ENCODE measurements at places on chromosomes 6 and 20.

- DNase-seq: no peak
Measured at GRCh38 chr20:15155848-15156401, 818.5 kb upstream of the FLRT3 start.

GRCh38 chr6:17705428-17705777 lies 1.3 kb downstream of the NUP153 start:
- DNase-seq: no peak

DNA sequence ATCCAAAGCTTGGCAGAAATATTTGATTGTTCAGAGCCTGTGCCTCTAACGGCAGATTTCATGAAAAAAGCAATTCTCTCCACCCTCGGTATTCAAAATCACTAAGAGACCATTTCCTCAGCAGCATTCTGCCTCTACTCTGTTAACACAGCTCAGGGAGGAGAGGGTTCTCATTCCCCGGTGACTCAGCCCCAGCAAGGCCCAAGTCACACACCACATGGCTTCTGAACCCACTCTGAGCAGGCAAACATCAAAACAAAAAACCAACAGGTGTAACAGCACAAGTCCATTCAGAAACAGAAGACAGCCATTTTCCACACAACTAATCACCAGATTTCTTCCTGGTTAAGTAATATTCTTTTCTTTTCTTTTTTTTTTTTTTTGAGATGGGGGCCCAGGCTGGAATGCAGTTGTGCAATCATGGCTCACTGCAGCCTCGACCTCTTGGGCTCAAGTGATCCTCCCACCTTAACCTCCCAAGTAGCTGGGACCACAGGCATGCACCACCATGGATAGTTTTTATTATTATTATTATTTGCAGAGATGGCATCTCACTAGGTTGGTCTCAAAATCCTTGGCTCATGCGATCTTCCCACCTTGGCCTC lies 55.4 kb downstream of the GFOD1 start:
- no peak for DNase-seq

- no peak for DNase-seq
Measured at GRCh38 chr20:58377766-58378401, 11.1 kb upstream of the VAPB start.

DNA sequence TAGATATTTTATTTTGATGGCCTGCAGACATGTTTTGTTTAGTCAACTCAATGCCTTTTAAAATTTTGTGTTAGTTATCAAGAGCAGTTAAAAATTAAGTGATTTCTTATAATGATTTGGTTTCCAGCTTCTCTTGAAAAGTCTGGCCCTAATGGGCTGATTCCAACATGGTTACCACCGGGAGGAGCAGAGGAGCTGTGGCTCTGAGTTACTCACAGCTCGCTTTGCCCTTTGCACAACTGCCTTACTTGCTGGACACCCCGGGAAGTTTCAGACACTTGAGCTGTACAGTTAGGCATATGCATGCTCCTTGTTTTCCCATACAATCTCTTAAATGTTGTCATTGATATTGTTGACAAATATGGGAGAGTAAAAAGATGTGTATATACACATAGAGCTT lies 173.1 kb upstream of the MMS22L start:
- DNase-seq: no peak
